Stimulated activated CD4-positive, alpha-beta T cell treated with anti-CD3 and anti-CD28 coated beads, Interleukin-15, amount 100 ng/mL, for 1 hour (primary cell): ENCODE measurements at places on chromosomes 13 and 19.

DNA sequence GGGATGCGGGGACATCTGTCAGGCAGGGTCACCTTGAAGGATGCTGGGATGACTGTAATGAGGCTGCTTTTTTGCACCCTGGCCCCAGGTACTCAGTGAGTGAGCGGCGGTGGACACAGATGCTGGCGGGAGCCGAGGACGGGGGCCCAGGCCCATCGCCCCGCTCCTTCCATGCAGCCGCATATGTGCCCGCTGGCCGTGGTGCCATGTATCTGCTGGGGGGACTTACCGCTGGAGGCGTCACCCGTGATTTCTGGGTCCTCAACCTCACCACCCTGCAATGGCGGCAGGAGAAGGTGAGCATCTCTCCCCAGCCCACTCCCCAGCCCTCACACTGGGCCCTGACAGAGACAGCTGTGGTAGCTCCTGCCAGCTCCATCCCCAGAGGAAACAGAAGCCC, 31.3 kb downstream of the MEGF8 start:
- DNase-seq = no peak

DNA sequence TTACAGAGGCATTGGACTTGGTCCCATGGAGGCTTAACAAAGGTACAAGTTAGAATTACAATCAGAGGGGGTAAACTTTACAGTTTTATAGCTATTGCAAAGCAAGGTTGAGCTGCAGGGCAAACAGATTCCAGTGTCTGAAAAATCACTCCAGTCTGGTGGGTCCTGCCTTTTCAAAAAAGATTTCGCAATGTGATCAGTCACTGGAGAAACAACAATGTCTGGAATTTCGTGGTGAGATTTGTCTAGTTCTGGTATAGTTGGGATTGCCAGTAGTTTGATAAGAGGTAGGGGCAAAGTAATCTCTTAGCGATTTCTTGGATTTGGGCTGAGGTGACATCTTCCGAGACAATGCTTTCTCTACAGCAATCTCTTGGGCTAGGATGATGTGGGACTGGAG, 1198.2 kb upstream of the PCDH9 start:
- no peak for DNase-seq

DNA sequence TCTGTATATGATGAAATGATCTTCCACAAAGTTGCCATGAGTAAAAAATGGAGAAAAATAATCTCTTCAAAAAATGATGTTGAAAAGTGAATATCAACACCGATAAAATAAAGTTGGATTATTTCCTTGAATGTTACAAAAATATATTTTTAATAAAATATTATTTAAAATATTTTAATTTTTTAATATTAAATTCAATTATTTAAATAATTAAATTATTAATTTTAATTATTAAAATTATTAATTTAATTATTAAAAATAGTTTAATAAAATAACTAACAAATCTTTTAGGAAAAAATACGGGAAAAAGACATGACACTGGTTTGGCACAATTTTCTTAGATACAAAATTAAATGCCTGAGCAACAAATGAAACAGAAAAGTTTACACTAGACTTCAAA, 21.3 kb downstream of the ZNF626 start:
- no peak for DNase-seq

DNA sequence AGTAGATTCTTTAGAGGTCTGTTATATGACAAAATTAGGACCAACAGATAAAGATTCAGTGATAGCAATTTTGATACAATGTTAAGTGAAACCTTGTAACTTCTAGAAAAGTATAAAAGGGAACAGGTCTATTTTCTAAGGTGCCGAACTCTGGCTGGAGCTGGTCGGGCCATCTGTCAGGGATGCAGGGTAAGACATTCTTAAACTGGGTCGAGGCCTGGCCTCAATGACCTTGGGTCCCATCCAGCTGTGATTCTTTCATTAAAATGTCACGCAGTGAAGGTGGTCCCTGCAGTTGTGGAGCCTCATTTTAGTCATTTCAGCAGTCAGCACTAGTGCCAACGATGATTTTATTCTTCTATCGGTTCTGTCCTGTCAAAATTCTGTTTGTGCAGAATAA, 271.9 kb upstream of the SPRY2 start:
- no peak for DNase-seq
